ENCODE measurements at places on chromosomes 3 and 15.

DNA sequence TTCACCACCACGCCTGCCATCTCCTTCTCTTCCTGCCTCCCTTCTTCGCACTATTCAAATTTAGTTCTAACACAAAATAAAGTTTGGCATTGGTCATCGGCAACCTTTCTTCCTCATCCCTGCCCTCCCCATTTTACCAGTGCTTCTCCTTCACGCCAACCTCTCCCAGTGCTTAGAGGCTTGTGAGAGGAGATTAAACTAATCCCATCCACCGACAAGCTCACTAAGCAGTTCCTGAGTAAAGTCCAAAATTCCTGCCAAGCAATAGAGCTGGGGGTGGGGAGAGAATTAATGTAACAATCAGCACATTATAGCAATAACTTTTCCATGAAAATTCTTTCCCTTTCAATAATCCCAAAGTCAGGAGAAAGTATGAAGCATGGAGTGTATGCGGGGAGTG lies 157.4 kb upstream of the GMNC start:
- DNase-seq, result no peak

GRCh38 chr15:45187894-45188830 lies at the start of gene SHF:
TSS of gene SHF (minus strand) at chr15:45187966. CDS start at chr15:45187951, 15 bp downstream.
- peak; percentile 78 for DNase-seq

DNA sequence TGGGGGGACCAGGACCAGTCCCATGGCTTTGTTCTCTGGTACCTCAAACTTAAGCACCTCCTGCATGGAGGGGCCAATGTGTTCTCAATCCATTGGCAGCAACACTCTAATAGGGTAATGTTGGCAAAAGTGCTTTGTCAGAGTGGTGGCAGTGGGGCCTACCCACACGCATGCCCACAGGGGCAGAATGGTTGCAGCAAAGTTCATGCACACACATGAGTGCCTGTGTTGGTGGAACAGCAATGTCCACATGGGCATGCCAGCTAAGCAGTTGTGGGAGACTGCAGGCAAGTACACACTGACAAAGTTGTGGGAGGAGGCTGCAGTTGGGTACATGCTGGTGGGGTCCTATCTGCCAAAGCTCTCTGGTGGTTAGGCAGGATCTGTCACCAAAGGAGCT lies 645.2 kb downstream of the ZNF385D start:
- no peak for DNase-seq

DNA sequence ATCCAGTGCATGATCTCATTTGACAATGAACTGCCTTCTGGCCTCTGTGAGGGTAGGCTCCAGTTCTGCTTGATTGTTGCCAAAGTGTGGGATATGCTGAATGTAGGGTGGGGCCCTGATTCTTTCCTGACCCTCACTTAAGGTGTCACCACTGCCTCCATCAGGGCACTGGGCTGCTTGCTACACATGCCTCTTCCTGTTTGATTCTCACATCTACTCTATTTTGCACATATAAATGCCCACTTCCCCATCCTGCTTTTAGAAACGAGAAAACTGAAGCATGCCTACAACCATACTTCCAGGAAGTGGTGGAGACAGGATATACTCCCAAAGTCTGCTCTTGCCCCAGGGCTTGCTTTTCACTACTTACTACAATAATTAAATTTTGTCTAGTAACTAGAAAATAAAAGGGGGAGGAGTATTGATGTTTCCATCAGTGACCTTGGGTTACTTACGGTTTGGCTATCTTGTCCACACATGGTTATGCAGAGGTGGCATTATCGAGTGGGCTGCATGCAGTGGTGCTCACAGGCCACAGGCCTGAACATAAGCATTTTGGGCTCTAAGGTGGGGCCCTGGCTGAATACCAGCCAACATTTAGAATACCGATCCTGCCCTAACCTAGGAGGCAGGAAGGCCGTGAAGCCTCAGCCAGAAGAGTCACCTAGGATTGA lies 6.7 kb downstream of the ZDHHC3 start:
- DNase-seq, result no peak

DNA sequence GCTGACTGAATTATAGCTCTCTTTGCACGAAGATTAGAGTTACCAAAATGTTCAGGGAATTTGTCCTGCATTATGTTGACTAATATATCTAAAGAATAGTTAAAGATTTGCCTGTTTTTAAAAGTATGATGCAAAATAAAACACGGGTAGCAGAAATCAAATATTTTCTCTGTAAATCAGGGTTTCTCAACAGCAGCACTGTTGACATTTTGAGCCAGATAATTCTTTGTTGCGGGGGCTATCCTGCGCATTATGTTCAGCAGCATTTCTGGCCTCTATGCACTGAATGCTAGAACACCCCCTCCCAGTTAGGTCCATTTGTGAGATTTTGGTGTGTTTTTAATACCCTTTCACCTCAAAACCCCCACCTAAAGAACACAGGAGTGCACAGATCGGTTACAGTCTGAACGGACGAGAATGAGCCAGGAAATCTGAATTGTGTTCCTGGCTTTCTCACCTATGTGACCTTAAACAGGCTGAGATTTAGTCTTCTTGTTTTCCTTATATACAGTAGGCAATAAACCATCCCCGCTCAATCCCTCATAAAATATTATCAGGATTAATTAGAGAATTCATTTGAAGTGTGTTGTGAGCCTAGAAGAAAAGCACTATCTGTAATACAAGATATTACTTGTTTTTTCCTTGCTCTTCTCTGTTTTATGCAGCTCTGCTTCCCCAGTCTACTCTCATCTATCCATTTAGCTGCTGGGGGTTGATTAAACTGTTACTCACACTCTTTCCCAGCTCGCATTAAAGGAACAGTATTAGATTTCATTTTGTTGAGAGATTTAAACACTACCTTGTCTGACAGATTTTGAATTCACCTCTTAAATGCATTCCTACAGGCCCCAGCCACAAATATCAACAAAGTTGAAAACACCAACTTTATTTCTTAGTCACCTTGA lies 247.5 kb upstream of the GOLIM4 start:
- DNase-seq, result no peak

GRCh38 chr15:59828263-59828662 lies 139.1 kb upstream of the BNIP2 start:
- DNase-seq, result no peak

DNA sequence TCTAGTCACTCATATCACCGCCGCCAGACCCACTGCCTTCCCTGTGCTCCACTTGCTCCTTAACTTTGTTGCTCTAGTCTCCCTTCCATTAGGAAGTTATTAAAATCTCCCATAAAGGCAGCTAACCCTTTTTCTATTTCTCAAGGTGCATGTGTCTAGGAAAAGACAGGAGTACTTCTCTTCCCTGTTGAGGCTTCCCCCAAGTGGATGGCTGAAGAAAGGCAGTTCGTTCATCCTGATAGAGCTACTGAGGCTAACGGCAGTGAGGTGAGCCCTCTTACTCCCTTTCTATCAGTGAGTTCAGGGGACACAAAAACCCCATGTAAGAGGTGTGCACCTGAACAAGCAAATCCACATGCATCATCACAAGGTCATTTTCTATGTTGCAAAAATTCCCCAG lies 397.8 kb downstream of the IGSF11 start:
- DNase-seq, result no peak

GRCh38 chr3:189369636-189370035 lies 197.9 kb downstream of the TPRG1 start:
- no peak for DNase-seq

DNA sequence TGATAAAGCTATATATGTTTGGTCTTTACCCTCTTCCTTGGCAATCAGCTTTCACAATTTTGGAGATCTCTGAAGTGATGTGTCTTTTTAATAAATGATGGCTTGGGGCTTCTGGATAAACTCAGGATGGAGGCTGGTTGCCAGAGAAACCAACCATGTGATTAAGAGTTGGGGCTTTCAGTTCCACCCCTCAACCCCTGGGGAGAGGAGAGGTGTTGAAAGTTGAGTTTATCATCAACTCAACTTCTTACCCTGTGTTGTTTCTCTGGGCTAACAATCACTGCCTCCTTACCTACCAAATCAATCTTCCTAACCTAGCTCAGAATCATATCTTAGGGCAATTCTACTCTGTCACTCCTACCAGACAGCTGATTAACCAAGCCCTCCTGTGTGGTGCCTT lies 735.8 kb downstream of the ZPLD1 start:
- no peak for DNase-seq

GRCh38 chr3:166279636-166280035 lies 442.4 kb upstream of the BCHE start:
- DNase-seq, result no peak

- DNase-seq, result no peak
Measured at GRCh38 chr3:45948881-45949280, 5.6 kb downstream of the CXCR6 start.

DNA sequence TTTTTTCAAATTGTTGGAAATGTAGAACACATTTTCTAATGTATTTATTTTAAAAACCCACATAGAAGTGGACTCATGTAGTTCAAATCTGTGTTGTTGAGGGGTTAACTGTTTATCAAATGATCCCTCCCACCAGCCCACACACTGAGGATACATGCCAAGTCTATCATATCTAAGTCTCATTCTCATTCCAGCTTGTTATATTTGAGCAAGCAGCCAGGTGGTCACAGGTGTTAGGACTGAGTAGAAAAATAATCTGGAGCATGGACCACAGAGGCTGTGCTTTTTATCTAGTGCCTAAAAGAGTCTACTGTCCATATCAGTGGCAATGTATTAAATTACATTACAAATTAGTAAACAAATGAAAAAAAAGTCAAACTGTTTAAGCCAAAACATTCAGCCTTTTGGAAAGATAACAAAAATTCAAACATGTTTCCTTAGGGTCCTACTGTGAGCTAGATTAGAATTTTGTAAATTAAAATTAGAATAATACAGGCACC lies 20.7 kb upstream of the SPESP1 start:
- DNase-seq, result no peak

GRCh38 chr3:94323596-94323995 lies 260.7 kb downstream of the NSUN3 start:
- DNase-seq, result no peak

- DNase-seq, result no peak
Measured at GRCh38 chr3:134430950-134431445, 54.8 kb downstream of the ANAPC13 start.

GRCh38 chr15:95557226-95558046 lies 773.1 kb upstream of the NR2F2 start:
- DNase-seq, result no peak

DNA sequence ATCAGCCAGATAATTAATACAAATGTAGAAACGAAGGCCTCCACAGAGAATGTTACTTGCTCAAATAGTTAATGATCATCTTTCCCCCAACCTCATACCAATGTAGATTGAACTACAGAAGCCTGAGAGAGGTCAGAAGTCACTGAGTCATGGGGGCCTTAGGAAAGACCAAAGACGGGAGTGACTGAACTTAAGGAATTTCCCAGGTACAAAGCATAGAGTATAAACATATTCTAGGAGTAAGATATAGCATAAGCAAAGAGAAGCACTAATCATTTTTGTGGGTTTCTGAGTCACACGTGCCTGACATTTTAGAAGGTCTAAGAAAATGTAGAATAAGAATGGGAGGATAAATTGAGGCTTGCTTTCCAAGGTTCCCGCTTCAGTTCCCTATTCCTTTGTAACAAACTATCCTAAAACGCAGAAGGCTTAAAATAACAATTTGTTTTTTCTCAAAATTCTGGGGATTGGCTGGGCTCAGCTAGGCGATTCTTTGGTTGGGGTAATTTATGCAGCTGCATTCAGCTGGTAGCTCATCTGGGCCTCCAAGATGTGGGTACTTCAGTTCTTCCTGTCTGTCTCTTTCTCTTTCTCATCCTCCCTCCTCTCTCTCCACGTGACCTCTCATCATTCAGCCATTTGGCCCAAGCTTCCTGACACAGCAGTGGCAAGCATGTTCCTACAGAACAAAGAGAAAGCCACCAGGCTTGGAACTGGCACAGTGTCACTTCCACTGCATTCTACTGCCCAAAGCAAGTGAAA lies 422.6 kb downstream of the FOXP1 start:
- no peak for DNase-seq

DNA sequence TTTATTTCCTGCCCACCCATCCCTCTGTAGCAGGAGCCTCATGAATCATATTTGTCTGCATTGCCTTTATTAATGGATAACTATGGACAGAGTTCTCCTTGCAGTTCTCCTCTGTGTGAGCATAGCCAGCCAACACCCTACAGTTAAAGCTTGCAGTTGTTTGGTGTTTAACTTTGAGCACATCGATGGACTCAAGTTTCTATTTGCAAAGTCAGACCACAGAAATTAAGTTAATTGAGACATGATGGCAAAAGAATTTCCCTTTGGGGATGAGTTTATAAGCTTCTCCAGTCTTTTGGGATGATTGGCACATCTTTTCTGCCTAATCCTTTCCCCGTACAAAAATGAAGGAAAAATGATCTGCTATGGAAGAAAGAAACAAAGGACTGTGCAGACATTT lies 398.9 kb upstream of the THBS1 start:
- DNase-seq, result no peak

GRCh38 chr3:60839246-60839645 lies 412.0 kb downstream of the FHIT start:
- DNase-seq, result no peak

DNA sequence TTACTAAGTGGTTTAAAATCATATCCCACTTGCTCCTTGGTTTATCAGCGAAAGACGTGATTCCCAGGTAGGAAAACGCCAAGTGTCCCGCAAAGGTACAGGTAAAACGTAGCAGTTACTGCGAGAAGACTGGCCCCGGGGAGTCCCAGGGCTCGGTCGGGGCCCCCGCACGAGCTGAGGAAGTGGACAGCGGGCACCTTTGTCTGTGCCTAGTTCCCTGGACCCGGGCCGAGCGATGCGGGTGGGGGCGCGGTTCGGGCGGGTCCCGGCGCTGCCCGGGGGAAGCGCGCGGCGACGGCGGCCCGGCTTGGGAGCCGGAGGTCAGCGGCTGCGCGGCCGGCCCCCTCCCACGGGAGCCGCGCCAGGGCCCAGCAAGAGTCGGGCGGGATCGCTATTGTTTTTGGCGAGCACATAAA lies 864 bp upstream of the NEO1 start:
- DNase-seq, result no peak

DNA sequence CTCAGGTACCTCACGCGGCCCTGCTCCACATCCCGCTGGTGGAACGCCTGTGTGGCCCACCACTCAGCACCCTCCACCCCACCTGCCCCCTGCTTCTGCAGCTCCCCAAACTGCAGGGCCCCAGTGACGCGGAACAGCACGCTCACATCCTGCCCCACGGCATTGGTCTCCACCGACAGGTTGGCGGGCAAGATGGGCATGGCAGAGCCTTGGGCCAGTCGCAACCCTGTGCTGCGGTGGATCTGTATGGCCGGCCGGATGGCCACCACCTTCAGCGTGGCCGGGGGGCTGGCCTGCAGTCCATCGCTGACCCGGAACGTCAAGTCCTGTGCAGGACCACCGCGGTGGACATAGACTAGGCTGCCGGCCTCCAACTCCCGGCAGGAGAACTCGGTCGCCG lies 23.8 kb downstream of the CSPG4 start:
- DNase-seq, result no peak

DNA sequence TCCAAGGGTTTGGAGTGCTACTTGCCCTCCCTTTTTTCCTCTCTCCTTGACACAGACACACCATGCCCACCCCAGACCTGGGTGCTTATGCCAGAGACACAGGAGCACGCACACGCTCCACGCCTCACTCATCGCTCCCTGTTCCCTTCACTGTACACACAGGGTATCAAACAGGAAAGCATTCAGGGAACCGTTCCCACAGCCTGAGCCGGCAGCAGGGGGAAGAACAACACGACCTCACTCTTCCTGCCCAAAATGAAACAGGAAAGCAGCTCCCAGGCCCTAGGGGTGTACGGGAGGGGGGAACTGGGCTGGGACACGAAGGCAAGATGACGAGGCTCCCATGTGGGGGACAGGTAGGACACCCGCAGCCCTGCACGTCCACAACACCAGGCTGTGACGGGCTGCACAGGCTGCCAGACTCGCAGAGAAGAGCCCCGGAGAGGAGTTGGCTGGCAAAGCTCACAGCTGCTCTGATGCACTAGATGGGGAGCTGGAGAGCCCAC lies 11.2 kb downstream of the DLL4 start:
- no peak for DNase-seq

- no peak for DNase-seq
Measured at GRCh38 chr15:68190048-68190447, 15.1 kb downstream of the CALML4 start.

Data from stimulated activated CD8-positive, alpha-beta memory T cell treated with anti-CD3 and anti-CD28 coated beads, Interleukin-7, amount 100 ng/mL, for 4 hours (primary cell).